ENCODE measurements at places on chromosomes 5 and 9.

DNA sequence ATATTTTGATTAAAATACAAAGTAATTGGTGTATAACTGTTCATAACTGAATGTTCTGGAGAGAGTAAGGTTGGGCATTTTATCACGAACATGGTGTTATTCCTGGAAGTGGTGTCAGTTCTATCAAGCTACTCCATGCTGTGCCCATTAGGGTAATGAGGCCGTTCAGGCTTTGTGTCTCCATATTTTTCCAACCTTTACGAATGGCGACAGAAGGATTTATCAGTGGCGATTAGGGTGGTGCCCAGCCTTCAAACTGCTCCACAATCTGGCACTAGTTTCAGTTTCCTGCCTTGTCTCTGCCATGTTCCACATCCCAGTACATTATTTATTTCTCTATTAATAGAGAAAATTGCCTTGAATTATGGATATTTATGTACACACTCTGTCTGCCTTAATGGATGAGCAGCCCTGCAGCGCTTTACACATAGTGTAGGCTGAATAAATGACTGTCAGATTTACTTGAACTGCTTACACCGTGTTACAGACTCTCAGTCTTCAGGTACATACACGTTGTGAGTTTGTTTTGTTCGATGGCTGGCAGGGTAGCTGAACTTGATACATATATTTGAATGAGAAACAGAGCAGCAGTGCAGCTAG is 23.9 kb upstream of the TMC1 start:
- no peak for DNase-seq

DNA sequence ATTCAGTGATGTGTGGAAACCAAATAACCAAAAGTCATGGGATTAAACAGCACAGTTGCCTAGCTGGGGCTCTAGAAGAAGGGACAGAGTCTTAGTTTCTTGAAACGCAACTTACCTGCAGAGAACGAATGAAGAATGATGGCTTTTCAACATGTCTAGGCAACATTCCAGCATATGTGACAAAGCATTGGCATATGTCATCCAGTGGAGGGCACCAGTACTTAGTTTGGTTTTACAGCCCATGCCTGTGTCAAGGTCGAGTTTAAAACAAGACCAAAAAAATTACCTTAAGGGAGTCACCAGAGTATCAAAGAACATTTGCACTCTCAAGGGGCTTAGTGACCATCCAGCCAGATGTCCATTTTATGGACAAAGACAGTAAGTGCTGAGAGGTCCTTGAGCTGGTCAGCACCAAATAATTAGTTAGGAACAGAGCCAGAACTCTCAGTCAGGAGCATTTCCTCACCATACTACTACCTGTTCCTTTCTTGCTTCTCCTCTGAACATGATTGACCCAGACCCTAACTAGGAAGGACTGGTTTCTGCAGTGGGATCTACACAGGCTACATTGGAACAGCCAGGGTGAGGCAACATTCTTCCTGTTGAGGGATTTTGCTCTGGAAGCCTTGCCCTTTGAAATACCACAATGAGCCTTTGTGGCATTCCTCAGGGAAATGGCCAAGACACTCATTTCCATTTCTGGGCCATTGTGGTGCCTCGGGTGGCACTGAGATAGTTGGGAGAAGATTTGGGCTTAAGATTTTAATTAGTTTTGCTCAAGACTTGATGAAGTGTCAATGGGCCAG is 75.4 kb upstream of the ANKH start:
- DNase-seq, result no peak

DNA sequence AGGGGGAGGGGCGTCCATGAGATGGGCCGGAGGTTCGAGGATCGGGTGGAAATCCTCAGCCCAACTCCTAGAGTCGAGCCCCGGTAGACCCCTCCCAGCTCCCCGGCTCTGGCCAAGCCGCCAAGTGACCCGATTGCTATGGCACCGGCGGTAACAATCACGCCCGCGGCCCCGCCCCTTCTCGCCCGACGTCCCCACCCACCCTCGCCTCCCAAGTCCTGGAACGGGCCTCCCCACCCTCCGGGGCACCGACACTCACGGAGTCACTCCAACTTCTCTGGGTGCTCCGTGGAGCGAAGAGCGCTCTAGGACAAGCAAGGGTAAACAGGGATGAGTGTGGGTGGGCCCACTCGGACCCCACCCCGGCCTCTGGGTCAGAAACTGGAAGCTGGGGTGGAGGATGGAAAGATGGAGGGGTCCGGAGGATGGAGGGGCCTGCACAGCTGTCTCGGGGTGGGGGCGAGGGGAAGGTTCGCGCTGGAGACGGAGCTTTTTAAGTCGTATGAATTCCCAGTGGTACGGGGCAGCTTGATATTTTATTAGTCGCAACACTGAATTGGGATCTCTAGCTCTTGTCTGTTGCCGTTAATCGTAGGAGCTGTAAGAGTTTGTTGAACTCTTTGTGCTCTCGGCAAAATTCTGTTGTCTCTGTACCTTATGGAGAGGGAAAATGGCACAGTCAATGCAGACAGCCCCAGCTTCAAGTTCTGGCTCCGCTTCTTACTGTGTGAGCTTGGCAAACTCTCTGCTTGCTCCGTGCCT is at the start of gene SPACA9:
Gene SPACA9, plus strand, starts transcription at position 204 of the 762 bp plus-strand sequence. CDS start 5,050 bp downstream, outside the sequence.
- peak; percentile 94 for DNase-seq

DNA sequence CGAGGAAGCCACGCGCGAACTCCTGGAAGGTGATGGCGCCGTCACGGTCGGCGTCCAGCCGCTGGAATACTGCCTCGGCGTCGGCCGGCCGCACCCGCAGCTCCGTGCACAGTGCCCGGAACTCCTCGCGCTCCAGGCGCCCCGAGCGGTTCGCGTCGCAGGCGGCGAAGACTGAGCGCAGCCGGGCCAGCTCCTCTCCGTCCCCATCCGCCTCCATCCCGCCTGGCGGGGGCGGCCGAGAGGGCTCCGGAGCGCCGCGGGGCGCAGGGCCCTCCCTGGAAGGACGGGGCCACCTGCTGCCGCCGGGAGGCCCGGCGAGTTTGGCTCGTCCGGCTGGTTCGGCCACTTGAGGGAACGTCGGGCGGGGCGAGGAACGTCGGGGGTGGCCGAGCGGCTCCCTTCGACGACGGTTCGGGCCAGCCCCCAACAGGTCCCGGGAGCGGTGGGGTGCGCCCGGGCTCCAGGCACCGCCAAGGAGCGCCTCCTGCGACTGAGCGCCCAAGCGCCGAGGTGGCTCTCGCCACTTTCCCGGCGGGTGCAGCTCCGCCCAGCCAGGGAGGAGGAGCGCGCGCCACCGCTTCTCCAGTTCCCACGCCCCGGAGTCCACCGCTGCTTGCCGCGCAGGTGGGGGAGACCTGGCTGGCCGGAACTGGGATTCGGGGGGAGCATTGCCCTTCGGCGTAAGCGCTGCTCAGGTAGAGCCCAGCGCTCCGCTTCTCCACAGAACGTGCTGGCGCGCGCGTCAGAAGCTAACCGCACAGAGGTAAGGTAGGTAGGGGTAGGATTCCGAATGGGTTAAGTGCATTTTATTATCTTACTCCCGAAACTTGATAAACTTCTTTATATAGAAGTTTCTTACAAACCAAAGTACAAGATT is at the start of gene RASEF:
Gene RASEF, minus strand, starts transcription at position 492 of the 877 bp plus-strand sequence. Its CDS starts 275 bp downstream, at position 217.
- peak; percentile 57 for DNase-seq

DNA sequence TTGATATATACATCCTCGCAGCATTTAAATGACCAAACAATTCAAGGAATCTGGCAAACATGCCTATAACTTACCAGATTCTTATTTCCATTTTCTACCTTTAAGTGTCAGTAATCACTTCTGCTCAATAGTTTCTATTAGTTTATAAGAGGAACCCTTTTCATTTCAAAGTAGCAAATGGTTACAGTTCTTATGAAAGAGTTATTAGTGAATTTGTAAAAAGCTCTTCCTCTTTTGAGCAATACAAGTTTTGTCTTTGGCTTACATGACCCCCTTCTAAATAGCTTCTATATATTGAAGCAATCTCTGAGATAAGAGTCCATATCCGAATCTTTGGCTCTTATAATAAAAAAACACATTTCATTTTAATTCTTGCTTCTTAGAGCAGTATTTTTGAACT is 42.0 kb downstream of the ELL2 start:
- DNase-seq, result no peak

GRCh38 chr5:40717281-40717680 is 37.6 kb downstream of the PTGER4 start:
- DNase-seq, result peak; percentile 53

DNA sequence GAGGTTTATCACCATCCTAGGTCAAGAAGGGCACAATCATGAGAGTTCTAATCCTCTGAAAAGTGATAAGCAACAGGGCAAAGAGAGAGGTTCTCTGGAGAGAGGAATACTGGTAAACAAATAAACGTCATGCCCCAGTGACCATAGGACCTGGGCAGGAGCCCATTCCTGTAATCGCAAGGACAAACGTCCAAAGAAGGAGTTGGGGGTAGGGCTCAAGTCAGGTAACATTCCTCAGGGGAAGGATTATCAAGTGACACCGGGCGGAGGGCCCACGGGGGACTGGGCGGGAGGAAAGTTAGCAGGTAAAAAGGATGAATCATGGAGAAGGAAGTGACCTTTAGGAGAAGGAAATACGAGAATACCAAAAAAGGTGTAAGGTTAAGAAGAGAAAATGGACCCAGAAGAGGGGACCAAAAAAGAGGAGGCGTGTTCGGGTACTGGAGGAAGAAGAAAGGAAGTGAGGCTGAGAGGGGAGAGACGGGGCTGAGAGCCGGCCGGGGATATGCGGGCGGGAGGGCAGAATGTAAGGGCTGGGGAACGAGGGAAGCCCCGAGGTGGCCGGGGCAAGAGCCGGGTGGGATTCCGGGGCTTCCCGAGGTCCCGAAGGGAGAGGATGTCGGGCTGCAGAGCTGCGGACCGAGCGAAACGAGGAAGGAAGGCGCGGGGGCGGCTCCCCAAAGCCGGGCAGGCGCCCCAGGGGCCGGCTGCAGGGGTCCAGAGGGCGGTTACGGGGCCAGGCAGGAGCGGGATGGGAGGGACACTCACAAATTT is 583 bp downstream of the DIAPH1 start:
- DNase-seq, result peak; percentile 52

- DNase-seq, result no peak
Observed at GRCh38 chr5:138179277-138179857, 455 bp downstream of the KIF20A start.

GRCh38 chr9:21711504-21711903 is 90.9 kb upstream of the MTAP start:
- DNase-seq, result no peak

DNA sequence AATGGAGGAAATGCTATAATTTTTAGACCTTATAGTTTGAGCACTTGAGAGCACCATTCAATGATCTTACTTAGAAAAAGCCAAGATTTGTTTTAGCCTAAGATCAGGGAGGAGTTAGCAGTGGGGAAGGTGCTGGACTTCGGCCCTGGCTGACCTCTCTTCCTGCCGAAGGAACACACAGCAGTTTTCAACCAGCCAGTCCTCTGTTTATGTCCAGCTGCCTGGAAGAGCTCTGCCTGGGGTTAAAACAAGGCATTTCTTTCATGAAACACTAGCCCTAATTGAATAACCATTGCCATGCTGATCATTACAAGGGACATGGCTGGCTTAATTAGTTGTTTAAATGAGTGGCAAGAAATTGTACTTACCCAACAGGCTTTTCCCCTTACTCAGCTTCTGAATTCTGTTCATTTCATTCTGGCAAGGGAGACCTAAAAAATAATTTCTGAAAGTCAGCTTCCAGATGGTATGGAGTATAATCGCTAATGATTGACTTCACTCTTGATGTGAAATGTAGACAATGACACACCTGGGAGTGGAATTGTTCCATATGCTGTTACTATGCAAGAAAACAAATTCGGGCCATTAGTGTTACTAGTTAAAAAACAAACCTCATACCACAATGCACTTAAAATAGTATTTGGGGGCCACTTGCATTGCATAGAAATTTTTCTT is 514.2 kb downstream of the SPOCK1 start:
- no peak for DNase-seq

DNA sequence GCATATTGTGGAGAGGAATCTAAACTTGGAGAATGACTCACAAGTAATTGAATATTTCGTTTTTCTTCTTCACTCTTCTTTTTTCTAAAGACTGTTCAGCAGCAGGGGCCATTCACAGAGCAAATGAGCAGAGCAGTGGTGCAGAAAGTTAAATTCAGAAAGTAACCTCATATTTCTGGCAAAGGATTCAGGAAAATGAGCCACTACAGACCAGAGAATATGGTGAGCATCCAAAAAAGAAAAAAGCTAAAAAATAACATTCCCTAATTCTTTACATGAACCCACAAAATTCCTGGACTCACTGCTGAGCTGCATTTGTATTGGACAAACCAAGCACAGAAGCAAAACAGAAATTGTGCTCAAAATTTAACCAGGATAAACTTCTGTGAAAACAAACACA is 1486.8 kb upstream of the C9orf72 start:
- DNase-seq, result no peak

- peak; percentile 81 for DNase-seq
Observed at GRCh38 chr5:91313757-91314673, 69.1 kb downstream of the ARRDC3 start.

- no peak for DNase-seq
Observed at GRCh38 chr9:136060671-136061371, 34.3 kb downstream of the NACC2 start.

- DNase-seq, result no peak
Observed at GRCh38 chr9:13163287-13163686, 116.2 kb downstream of the MPDZ start.

DNA sequence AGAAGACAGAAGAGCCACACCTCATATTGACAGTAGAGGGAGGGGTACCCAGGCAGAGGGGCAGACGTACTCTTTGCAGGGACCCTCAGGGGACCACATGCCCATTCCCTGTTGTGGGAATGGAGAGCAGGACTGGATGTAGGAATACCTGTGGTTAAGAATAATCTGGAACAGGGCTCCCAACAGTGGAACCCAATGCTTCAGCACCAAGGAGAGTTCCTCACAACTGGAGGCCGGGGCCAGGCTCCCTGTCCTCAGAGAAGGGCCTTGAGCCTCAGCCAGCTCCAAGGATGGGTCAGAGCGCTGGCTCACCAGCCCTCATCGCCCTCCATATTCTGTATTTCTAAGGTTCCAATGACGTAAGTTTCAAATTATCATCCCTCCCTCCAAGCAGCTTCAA is 7.4 kb upstream of the SHC3 start:
- DNase-seq, result peak; percentile 29

DNA sequence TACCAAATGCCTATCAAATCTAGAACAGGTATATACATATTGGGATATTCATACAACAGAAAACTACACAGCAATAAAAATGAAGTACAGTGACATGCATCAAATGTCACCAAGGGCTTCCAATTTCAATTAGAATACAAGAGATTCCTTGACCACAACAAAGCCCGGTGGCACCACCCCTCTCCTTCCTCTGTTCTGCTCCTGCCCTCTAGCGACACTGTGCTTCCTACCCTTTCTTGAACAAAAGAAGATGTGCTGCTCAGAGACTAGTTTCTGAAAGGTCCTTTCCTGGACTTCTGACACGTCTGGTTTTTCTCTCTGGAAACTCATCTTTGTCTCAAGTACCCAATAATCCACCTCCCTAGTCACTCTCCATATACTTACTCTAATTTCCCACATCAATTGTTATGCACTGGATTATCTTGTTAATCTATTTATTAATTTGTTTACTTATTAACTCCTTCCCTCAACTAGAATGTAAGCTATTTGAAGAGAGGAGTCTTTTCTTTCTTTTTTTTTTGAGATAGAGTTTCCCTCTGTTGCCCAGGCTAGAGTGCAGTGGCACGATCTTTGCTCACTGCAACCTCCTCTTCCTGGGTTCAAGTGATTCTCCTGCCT is 70.4 kb upstream of the CTSV start:
- peak; percentile 18 for DNase-seq

All from GM03348 (cell line).